ENCODE measurements at places on chromosomes 3 and 15. TPM values are rescaled to one million over a fixed set of nuclear protein-coding genes. Genes with fewer than 3 reads are reported as not detected.

DNA sequence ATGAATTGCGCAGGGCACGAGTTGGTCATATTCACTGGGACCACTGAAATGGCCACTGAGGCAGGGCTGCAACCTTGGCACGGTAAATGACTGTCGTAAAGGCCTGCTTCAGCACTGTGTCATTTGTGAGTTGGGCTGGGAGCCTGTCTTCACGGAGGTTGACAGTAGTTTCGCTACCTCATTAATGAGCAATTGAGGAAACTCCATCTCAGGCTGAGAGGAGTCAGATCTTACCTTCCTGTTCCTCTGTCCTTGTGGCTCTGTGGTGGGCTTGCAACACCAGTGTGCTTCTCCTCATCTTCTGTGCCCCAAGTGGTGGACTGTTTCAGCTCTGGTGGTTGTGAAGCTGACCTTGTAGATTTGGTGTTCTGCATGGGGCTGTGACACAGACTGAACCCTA is 80.1 kb upstream of the EIF1B start:
- no peaks in the 10 kb centered on the region for H3K36me3 ChIP-seq
- no peaks in the 10 kb centered on the region for H3K4me1 ChIP-seq
- H3K27me3 ChIP-seq = no peaks in the 10 kb centered on the region
- no peak overlapping the region for H3K4me3 ChIP-seq

DNA sequence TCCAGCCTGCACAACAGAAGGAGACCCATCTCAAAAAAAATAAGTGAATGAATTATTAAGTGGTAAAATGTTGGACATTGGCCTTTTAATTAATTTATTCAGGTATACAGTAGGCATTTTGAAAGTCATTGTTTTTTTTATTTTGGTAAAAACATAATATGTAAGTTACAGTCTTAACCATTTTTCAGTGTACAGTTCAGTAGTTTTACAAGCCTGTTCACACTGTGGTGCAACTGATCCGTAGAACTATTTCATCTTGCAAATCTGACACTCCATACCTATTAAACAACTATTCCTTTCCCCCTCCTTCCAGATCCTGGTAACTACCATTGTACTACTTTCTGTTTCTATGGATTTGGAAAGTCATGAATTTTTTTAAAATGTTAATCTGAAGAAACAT is 36.1 kb upstream of the APH1B start:
- H3K27ac ChIP-seq = no peak overlapping the region
- peaks cover 7% of the 10 kb centered on the region for H3K4me1 ChIP-seq
- no peaks in the 10 kb centered on the region for H3K27me3 ChIP-seq
- no peak overlapping the region for H3K4me3 ChIP-seq
- DNase-seq = no peak
- no peaks in the 10 kb centered on the region for H3K36me3 ChIP-seq

Gene BHLHE40
- 17.1 TPM for total RNA-seq

Gene AGTR1
- 10.2 TPM for total RNA-seq

Gene CEP152
- total RNA-seq = 9.8 TPM

Gene SNX4
- 69.2 TPM for total RNA-seq
